Neural progenitor cell (in vitro differentiated cells): ENCODE measurements at places on chromosomes 4 and X. TPM values are rescaled to one million over a fixed set of nuclear protein-coding genes. Genes with fewer than 3 reads are reported as not detected.

Gene HEPH
- 112 and 168 TPM in 2 replicates for total RNA-seq

DNA sequence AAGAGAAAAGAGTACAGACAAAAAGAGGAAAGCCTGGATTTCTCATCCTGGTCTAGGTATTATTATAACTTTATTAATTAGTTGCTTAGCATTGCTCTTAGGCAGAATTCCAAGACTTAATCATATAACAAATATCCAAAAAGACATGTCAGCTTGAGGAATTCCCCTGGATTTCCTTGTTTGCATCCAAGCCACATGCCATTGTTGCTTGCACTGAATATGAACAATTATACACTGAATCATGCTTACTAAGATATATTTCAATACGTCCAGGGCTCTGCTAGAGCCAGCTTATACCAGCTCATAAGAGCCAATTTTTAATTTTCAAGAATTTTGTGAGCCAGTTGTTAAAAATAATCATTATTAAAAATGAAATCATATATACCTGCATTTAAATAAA is 5.5 kb upstream of the TLR10 start:
- no peak for DNase-seq

DNA sequence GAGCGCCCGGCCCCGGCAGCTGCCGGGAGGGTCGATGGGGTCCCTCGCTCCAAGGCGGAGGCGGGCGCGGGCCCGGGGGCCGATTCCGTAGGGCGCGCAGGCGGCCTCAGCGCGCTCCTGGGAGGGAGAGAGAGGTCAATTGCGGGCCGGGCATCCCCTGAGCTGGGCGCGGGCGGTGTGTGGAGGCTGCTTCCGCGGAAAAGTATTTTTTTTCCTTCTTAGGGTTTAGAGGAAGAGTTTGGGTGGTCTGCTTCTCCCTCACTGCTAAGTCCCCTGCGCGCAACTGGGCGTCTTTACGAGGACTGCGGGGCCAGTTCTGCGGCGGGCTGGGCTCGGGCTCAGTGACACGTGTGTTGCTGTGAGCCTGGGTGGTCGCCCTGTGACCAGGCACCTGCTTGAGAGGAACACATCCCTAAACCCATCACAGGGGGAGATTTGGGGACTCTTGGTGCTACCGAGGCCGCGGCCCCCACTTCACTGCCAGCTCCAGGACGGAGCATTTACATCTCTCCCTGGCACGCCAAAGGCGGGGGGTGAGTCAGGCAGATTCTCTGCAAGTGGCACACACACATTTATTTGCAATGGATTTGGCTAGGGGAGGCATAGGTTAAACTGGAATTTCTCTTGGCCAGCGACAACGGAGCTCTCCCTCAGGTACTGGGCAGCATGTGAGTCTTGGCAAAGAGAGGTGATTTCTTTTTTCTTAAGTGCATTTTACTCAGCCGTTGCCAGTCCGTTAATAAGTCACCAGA is 151.2 kb upstream of the SLC4A4 start:
- peak; percentile 68 for DNase-seq

- DNase-seq, result no peak
Observed at GRCh38 chr4:148951346-148951745, 509.1 kb upstream of the NR3C2 start.

DNA sequence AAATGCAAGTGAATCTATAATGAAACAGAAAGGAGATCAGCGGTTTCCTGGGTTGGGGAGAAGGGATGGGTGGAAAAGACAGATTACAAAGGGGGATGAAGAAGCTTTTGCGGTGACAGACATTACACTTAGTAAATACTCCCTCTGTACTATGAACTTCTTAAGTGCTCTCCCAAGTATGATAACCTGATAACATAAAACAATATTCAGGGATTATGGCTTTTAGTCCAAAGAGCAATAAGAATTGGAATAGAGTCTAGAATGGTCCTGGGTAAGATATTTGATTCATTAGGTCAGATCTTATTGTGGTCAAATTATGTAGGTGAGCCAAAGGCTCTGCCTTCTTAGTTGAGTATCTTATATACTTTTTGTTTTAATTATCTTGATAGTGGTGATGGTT is 9.2 kb downstream of the LRRC66 start:
- no peak for DNase-seq

DNA sequence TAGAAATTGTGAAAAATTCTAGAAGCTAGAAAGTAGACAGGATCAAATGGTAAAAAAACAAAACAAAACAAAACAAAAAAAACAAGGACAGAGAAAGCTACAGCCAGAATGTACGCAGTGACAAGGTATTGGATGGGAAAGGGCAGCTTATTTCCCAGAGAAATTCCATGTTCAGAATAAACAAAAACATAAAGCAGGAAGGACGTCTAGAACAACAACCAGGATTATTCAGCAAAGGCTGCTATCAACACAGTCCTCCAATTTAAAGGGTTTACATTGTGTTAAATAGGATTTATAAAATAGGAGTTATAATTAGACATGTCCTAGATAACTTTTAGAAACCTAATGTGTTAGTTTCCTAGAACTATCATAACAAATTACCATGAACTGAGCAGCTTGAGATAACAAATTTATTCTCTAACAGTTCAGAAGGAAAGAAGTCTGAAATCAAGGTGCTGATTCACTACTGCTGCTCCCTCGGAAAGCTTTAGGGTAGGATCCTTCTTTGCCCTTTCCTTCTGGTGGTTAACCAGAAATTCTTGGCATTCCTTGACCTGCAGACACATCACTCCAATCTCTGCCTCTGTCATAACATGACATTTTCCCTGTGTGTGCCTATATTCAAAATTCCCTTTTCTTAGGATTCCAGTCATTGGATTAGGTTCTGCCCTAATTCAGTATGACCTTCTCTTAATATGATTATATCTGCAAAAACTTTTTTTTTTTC is 175.6 kb downstream of the SNCA start:
- DNase-seq, result peak; percentile 29

DNA sequence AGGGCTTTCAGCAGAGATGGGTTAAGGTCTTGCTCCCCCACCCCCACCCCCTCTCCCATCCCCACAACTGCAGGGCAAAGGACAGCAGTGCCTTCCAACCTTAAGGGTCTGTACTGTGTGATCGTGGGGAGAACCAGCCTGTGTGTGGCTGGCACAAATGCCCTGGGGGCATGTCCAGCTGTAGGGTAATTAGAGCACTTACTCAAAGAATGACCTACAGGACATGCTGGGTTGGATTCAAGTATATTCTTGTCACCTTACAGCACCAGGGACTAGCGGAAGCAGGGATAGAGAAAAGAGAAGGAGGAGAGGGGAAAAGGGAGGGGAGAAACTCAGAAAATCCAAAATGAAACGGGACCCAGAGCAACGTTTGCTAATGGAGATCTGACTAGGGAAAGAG is 191.3 kb upstream of the GATB start:
- DNase-seq, result no peak
